ENCODE measurements at places on chromosomes 2 and 18. TPM values are rescaled to one million over a fixed set of nuclear protein-coding genes. Genes with fewer than 3 reads are reported as not detected.

Gene FKBP7
- 19.0 TPM for total RNA-seq

Gene EEF1B2
- total RNA-seq, result 452 TPM

Gene SLC4A5
- total RNA-seq, result 0.20 TPM

Gene BUB1
- 3.4 TPM for total RNA-seq

Gene GKN2
- not detected for total RNA-seq

Gene CYTIP
- total RNA-seq, result not detected

Gene ST8SIA5
- not detected for total RNA-seq

Gene ACMSD
- not detected for total RNA-seq

Gene GYPC
- total RNA-seq, result 773 TPM

Gene COBLL1
- total RNA-seq, result 4.2 TPM

- peak; percentile 40 for DNase-seq
These were observed 76.9 kb upstream of the GCFC2 start for GRCh38 chr2:75787532-75788132.

DNA sequence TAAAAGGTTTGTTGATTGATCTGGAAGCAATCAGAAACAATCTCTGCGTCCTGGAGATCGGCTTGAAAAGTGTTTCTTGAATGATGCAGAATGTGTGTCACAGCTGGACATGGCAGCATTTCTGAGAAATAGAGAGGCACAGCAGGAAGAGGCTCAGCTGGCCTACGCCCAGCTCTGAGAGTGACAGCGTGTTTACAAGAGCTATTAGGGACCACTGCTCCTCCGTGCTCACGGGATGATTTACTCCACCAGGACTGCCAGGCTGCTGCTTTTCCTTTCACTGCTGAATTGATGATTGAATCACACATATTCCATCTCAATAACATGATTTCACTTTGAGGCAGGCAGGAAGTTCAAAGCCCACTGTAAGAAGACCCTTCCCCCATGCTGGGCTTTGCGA is 62.8 kb downstream of the GALNT14 start:
- DNase-seq, result no peak

DNA sequence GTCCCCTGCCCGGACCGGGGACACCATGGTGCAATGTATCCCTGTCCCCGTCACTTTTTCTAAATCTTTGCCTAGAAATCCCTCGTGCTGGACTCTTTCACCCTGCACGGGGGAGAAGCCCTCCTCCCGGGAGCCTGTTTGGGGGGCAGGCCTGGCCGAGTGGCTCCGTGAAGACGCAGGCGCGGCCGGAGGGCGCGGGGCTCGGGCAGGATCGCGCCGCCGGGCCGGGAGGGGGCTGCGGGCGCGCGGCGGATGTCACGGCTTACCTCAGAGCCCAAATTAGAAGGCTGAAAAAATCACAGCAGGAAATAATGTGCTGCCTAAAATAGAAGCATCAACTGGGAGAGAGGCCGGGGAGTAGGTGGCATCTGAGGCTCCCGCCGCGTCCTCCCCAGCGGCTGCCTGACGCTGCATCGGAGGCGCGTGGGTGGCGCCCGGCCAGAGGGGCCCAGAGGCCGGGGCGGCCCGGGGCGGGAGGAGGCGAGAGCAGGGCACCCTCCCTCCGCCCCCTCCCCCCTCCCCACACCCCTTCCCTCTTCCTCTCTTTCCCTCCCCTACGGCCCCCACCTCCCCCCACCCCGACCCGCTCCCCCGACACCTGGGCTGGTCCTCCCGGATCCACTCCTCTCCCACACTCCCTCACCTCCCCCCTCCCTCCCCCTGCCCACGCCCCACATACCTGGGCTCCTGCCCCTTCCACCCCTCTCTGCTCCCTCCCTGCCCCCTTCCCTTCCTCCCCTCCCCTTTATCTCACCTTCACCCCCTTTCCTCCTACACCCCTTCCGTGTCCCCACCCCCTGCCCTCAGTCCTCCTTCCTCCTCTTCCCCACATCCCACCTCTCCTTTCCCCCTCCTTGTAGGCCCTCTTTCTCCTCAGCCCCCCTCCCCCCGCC is 51.9 kb downstream of the SLC4A1AP start:
- DNase-seq, result peak; percentile 55

DNA sequence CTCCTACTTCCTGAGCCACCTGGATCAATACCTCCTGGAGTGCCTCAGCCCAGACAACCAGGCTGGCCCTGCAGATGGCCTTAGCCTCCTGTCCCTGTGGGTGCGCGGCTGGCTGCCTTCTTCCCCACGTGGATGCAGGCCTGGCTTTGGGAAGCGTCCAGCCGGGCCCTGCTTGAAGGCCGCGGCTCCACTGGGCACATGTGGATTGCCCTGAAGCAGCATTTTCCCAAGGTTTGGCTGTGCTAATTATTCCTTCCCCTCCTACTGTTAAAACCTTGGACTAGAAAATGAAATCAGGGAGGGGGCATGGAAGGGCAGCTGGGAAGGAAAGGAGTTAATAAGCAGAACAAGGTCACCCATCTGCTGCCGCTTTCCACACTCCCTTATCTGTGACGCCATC is 143.0 kb upstream of the GATA6 start:
- no peak for DNase-seq

- no peak for DNase-seq
These were observed 1.6 kb upstream of the CSRNP3 start for GRCh38 chr2:165467921-165468320.

GRCh38 chr2:170101789-170102188 is 76.2 kb upstream of the MYO3B start:
- peak; percentile 90 for DNase-seq

- DNase-seq, result no peak
These were observed 68.0 kb downstream of the BOLA3 start for GRCh38 chr2:74079522-74080341.

DNA sequence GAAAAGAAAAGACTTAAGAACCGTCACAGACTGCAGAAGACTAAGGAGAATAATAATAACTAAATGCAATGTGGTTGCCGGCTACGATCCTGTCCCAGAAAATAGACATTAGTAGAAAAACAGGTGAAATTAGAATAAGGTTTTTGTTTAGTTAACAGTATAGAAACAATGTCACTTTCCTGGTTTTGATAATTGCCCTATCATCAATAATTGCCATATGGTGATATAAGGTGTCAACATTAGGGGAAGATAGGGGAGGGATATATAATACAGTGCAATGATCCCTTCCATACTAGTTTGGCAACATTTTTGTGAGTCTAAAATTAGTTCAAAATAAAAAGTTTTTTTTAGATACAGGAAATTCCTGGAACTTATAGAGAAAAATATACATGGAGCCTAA is 144.8 kb downstream of the SATB2 start:
- DNase-seq, result no peak

- DNase-seq, result no peak
These were observed 19.0 kb downstream of the ALK start for GRCh38 chr2:29902356-29902755.

DNA sequence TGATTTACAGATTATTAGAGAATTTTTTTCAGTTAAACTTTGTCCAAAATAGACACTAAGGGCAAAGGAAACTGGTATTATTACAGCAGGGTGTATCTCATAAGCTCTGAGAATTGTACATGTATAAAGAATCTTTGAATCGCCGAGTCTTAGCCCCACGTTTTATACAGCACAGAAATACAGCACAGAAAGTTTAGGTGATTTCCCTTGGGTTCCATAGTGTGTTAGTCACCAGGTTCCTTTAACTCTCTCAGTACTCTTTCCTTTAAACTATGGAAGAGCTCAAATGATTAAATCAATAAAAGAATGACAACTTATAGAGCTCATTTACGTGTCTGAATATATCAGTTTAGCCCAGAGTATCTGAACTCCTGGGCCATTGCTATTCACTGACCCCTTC is 256.8 kb downstream of the NEDD4L start:
- no peak for DNase-seq

DNA sequence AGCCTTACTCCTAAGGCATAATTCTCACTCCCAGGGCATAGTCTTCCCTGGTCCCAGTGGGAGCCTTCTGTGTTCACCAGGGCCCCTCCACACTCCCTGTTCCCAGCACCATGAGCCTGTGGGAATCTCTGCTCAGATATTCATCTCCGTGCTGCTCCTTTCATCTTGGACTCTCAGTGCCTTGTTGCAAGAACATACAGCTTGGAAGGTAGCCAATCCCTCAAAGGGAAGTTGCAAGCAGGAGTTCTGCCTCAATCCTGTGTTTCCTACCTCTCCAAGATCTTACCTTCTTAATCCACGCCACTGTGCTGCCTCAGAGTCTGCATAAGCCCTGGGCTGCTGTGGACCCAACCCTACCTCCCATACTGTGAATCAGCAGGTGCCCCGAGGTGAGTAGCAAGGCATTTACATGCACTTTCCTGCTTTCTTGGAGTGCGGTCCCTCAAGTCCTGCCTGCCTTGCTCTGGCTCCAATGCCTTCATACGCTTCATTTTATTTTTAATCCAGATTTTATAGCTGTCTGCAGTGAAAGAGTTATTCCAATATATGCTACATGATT is 413.8 kb upstream of the RAB6C start:
- DNase-seq, result no peak

DNA sequence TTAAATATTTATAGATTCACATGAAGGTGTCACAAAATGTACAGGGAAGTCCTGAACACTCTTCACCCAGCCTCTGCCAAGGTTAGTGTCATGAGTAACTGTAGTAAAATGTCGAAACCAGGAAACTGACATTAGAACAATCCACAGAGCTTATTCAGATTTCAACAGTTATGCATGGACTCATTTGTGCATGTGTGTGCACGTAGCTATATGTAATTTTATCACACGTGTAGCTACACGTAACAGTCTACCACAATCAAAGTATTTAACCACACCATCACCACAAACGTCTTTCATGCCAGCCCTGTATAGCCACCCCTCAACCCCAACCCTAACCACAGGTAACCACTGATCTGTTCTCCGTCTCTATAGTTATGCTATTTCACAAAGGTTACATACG is 211.7 kb upstream of the REV1 start:
- DNase-seq, result no peak

- no peak for DNase-seq
These were observed 35.1 kb downstream of the TANC1 start for GRCh38 chr2:159003555-159003954.

DNA sequence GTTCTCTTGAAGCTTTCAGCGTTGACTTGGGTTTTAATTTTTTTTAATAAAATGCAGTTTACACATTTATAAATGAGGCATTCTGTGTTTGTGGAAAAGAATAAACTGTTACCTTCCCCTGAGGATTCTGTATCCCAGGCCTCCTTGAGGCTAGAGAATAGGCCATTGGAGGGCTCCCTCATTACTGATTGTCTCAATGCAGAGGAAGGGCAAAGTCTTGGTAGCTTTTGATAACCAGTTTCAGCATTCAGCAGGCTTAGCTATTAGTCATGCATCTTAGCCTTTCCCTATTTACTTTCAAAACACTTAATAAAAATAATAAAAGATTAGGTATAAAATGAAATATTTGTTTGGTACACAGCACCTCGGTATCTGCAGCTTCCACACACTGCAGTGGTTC is 58.1 kb upstream of the OTX1 start:
- DNase-seq, result no peak

GRCh38 chr18:10913919-10914318 is 235.4 kb downstream of the PIEZO2 start:
- DNase-seq, result no peak

- no peak for DNase-seq
These were observed 74.9 kb upstream of the UBE2E3 start for GRCh38 chr2:180905461-180905860.

DNA sequence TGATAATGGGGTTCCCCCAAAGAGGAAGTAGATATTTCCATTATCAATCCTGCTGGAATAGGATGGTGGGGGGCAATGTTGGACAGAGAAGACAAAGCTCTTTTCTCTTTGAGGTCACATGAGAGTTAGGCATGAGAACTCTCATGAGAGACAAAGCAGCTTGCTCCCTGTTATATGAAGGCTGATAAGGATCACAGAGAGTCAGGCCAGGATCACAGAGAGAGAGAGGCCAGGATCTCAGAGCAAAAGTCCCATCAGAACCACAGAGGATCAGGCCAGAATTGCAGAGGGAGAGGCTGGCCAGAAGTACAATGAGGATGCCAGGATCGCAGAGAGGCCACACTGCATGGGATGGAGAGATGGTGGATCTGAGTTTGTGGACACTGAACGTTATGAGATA is 457.1 kb downstream of the LPIN1 start:
- no peak for DNase-seq

- DNase-seq, result peak; percentile 29
These were observed 76.7 kb upstream of the TWIST2 start for GRCh38 chr2:238771218-238771617.

- DNase-seq, result no peak
These were observed 91.5 kb downstream of the ACTR2 start for GRCh38 chr2:65319072-65319673.

- DNase-seq, result no peak
These were observed 119.6 kb downstream of the MCFD2 start for GRCh38 chr2:46796031-46796430.

GRCh38 chr2:207235621-207236020 is 69.9 kb upstream of the KLF7 start:
- no peak for DNase-seq

DNA sequence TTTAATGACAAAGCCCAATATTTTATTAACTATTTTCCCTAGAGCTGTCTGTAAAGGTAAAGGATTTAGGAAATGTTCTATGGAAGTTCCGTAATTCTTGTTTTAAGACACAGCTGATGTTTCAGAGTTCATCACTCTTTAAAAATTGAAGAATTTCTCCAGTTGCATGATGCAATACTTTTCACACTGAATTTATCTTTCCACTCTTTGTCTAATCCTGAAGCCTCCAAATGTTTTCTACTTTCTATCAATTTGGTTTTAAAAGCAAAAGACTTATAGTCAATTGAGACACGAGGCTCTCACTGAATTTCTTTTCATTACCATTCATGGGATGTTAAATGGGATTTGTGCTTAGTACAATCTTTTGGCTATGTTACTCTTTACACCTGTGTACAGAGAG is 223.2 kb downstream of the TDRD15 start:
- DNase-seq, result no peak

DNA sequence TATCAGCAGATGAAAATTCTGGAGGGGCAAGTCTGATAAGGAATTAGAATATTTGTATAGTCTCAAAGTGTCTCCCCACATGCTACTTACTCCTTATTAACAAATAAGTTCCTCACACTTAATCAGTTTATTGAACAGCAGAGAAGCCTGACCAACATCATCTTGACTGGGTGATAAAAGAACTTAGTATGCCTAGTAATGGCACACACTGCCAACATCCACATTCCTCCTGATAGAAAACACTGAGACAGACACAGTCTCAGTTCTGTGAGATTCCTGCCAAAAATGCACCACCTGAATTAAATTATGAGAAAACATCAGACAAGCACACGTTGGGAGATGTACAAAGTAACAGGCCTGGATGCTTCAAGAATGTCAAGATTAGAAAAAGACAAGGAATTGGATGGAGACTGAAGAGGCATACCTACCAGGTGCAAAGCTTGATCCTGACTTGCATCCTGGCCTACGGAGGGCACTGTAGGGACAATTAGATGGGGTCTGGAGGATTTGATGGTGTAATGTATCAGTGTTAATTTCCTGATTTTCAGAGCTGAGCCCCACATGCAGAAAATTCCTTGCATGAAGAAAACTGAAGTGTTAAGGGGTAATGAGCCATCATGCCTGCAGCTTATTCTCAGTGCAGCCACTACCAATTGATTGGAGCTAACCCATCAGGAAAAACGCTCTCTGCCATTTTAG is 200.4 kb upstream of the SH3BP4 start:
- DNase-seq, result no peak
